Mesenteric fat pad (tissue), 1 donor: ENCODE measurements at places on chromosomes 7 and 10.

- DNase-seq, result no peak
Measured at GRCh38 chr10:72248468-72249151, 25.1 kb upstream of the DDIT4 start.

GRCh38 chr7:158997471-158997870, 141.1 kb downstream of the DYNC2I1 start:
- no peak for DNase-seq

DNA sequence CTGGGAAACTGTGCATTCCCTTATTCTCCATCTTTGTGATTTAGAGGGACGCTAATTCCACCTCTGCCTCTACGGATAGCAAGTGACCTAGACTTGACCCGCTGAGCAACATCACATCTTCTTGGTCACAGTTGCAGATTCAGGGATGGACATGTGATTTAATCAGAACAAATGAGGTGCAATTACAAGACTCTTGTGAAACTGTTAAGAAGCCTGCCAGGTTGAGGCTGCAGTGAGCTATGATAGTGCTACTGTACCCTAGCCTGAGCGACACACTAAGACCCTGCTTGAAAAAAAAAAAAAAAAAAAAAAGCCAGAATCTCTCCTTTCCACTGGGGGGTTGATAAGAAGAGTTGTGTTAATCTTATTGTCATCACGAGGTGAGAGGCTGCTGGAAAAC, 14.4 kb downstream of the MPLKIP start:
- no peak for DNase-seq

- DNase-seq, result no peak
Measured at GRCh38 chr7:148489678-148490077, 100.9 kb upstream of the C7orf33 start.
